ENCODE measurements at places on chromosomes 1 and 21. TPM values are rescaled to one million over a fixed set of nuclear protein-coding genes. Genes with fewer than 3 reads are reported as not detected.

Gene S100A9
- total RNA-seq: 26.5 TPM

GRCh38 chr1:181079382-181079781, 9.1 kb upstream of the IER5 start:
- DNase-seq: no peak

DNA sequence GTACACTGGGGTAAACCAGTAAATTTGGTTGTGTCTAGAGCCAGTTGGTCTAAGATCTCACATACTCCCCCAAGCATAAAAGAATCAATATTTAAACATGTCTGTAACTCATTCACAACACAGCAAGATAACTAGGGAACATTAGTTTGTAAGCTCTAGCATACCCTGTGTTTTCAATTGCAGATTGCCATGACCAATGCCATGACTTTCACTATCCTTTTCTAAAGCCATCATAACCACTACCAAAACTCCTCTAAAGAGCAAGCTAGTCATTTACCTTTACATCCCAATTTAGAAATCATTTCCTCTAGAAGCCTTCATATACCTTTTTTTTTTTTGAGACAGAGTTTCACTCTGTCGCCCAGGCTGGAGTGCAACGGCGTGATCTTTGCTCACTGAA, 56.5 kb upstream of the PLA2G4A start:
- DNase-seq: no peak

GRCh38 chr1:42319128-42319851, 15.7 kb downstream of the FOXJ3 start:
- DNase-seq: no peak

GRCh38 chr1:32246888-32247273, at the start of gene FAM167B:
TSS of gene FAM167B (plus strand) at chr1:32247222. CDS start at chr1:32247422, 200 bp downstream.
- DNase-seq: no peak

Gene DTL
- 2.7 TPM for total RNA-seq

Gene KIFAP3
- total RNA-seq: 271 TPM

GRCh38 chr21:40795313-40795712, 51.6 kb downstream of the DSCAM start:
- DNase-seq: no peak

GRCh38 chr1:92817986-92818764, 13.7 kb upstream of the RPL5 start:
- DNase-seq: no peak

Gene RGS1
- 18.1 TPM for total RNA-seq

Gene RIPPLY3
- not detected for total RNA-seq

Gene PCSK9
- 4.1 TPM for total RNA-seq

- no peak for DNase-seq
Measured at GRCh38 chr1:30312226-30312625, 411.2 kb downstream of the MATN1 start.

DNA sequence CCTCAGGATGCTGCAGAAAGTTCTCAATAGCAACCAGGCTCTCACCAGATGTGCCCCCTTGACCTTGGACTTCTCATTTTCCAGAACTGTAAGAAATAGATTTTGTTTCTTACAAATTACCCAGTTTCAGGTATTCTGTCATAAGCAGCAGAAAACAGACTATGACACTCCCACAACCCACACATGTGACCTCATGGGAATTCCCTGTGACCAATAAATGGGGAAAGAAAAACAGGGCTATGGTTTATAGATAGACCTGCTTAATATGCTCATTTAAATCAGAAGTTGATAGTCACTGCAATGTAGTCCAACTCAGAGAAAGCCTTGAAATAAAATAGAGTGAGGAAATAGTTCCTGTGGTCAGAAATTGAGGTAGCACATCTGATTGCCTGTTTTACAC, 380.9 kb upstream of the PTBP2 start:
- DNase-seq: no peak

Gene PSMD4
- total RNA-seq: 82.0 TPM

- DNase-seq: peak; percentile 44
Measured at GRCh38 chr1:155051777-155052398, 772 bp downstream of the ADAM15 start.

DNA sequence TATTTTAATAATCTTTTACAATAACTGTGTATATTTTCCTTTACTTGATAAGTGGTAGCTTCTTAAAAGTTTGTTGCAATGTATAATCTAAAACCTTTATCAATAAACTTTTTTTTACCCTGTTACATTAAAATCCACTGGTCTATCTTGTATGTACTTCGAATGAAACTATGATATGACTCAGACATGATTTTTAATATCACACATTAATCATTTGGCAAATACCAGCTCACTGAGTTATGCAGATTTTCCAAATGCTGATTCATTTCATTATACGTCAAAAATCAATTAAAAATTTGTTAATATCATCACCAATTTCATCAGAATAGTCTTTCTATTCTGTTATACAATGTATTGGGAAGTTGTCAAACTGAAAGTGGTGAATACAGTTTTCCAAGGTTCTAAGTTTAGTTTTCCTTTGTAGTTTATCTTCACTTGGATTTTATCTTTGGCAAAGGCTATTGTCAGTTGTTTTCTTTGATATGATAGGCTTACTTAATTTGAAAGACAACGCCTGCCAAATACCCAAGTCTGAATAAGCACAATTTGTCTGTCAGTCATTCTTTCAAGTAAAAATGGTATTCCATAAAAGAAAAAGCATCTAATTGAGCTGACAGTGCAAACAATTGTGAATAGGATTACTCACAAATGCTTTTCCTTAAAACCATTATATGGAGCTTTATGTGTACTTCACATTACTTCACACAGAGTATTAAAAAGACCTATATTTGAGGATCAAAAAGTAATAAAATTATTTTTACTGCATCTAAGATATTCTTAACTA, 127.0 kb downstream of the NME7 start:
- no peak for DNase-seq

Gene KCNAB2
- 5.1 TPM for total RNA-seq

DNA sequence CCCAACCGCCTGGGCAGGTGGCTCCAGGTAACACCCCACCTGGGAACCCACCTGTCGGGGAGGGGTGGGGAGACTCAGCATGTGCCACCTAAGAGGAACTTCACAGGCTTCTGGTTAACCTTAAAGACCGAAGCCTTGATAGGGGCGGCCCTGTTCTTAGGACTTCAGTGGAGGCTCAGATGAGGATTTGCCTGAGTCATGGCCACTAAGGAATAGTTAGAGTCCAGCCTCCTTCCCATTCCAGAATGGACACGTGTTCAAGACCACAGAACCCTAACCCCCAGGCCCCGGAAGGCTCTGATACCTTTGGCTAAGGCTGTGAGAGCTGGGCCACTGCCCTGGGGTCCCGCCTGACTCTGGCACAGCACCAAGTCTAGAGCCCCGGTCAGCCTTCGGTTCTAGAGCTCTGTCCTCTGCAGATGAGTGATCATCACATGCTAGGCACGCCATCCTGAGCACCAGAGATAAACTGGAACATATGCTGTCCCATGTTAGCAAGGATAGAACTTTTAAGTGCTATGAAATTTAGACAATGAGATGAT, 20.3 kb downstream of the PADI6 start:
- no peak for DNase-seq

Gene MXRA8
- total RNA-seq: 11.5 TPM

Gene NMNAT2
- 41.5 TPM for total RNA-seq

GRCh38 chr1:235060607-235061470, 67.8 kb downstream of the TOMM20 start:
- DNase-seq: no peak

DNA sequence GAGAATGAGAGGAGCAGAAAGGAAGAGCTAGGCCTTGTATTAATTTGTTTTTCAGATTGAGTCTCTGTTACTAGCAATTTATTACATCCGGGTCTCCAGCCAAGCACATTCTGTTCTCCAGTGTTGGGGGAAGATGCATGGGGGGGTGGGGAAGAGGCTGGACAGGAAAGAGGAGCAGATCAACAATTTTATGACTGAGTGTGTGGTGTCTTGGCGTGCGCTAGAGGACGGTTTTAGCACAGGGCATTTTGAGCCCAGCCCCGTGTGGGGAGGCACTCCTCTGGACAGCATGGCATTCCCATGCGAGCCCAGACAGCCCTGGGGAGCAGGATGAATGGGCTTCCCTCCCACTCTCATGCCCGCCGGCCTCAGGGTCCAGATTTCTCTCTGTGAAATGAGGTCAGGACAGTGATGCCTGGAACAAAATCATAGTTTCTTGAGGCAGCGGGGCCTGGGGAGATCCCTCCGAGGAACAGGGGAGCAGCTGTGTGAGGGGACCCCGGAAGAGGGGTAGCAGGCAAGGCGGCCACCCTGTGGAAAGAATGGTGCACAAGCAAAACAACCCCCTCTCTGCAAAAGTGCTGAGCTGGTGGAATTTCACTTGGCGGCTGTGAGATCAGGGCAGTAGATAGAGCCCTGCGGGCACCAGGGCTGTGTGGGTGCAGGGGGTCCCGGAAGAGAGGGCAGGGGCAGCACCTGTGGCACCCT, 16.3 kb downstream of the SOX13 start:
- DNase-seq: no peak

GRCh38 chr1:243910607-243911006, 60.6 kb upstream of the AKT3 start:
- DNase-seq: no peak

Gene KRTAP19-1
- not detected for total RNA-seq

Gene SPATA21
- not detected for total RNA-seq

DNA sequence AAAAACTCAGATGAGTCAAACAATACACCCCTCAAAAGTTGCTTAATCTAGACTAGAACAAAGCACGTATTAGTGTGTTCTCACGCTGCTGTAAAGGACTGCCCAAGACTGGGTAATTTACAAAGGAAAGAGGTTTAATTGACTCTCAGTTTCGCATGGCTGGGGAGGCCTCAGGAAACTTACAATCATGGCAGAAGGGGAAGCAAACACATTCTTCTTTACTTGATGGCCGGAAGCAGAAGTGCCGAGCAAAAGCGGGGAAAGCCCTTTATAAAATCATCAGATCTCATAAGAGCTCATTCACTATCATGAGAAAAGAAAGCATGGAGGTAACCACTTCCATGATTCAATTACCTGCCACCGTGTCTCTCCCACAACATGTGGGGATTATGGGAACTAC, 10.1 kb downstream of the JAM2 start:
- no peak for DNase-seq

DNA sequence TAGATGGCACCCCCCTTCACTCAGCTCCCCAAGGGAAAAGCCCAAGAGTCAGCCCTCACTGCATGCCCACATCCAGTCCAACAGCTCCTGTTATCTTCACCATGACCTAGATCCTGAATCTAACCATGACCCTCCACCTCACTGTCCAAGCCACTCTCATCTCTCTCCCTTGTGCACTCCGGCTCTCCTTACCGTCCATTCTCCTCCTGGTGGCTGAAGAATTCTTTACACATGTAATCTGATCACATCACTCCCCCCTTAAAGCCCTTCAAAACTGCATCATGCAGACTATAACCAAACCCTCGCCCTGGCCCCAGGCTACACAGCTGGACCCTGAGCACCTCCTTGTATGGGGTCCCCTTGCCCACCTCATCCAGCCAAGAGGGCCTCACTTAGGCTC, 14.0 kb upstream of the PAQR7 start:
- DNase-seq: no peak

Gene B3GALT5
- 0.62 TPM for total RNA-seq

- no peak for DNase-seq
Measured at GRCh38 chr1:156691665-156692440, 13.5 kb downstream of the CRABP2 start.

GRCh38 chr21:27534206-27534605, 567.3 kb upstream of the ADAMTS5 start:
- no peak for DNase-seq

GRCh38 chr1:36034692-36035091, 49.2 kb upstream of the TEKT2 start:
- no peak for DNase-seq

DNA sequence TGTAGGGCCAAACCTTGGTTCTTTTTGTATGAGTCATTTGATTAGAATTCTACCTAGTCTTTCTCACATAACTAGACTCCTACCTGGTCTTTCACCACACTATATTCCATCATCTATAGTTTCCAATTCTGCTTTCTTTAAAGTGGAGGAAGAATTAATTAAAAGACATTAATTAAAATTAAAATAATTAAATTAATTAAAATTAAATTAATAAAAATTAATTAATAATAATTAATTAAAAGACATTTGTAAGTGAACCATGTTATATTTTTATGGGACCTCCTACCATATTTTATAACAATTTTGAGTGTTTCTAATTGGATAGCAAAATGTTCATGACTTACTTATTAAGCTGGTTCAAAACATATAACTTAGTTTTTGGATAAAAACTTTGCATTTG, 77.4 kb downstream of the CCDC18 start:
- no peak for DNase-seq

- DNase-seq: no peak
Measured at GRCh38 chr1:182833271-182833670, 5.9 kb upstream of the DHX9 start.

GRCh38 chr21:15837645-15838044, 107.9 kb downstream of the USP25 start:
- DNase-seq: no peak

DNA sequence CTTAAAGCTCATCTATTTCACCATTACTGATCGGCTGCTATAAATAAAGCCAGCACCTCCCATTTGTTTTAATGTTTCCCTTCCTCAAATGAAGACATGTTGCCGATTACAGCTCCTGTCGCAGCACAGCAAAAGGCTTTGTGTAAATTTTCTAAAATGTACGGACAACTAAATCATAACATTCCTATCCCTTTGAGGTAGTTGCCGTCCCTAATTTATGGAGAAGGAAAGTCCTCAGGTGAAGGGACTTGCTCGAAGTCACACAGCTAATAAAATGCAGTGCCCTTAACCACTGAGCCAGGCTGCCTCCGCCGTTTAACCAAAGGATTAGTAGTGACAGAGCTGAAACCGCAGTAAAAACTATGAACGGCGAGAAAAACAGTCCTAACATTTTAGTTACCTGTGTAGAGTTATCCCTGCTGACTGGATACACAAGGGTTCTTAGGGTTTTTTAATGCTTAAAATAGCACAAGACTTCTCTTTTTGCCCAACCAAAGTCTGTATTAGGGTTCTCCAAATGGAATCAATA, 871 bp downstream of the PINK1 start:
- no peak for DNase-seq

GRCh38 chr1:221921936-221922335, 180.0 kb upstream of the DUSP10 start:
- DNase-seq: no peak

DNA sequence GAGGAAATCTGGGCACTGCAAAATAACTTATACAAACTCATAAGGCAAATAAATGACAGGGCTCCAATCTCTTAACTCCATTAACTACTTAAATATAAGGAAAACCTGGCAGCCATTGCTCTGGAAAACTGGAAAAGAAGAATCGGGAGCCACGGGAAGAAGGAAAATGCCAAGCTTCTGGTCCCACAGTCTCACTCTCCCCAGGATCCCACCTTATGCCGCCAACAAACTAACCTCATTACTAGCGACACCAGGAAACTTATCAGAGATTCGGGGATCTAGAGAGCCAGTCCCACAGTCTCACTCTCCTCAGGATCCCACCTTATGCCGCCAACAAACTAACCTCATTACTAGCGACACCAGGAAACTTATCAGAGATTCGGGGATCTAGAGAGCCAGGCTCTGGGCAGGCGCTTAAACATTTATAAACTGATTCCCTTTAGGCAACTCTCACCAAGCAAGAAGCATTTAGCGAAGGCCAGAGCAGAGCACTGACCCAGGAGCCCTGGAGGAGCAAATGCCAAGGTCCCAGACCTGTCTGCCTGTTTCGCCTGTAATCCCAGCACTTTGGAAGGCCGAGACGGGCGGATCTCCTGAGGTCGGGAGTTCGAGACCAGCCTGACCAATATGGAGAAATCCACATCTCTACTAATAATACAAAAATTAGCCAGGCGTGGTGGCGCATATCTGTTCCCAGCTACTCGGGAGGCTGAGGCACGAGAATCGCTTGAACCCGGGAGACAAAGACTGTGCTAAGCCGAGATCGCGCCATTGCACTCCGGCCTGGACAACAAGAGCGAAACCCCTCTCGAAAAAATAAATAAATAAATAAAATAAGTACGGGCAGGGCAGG, 720 bp downstream of the PSMB2 start:
- no peak for DNase-seq
